T-helper 17 cell (primary cell): ENCODE measurements at places on chromosomes 6 and 20.

DNA sequence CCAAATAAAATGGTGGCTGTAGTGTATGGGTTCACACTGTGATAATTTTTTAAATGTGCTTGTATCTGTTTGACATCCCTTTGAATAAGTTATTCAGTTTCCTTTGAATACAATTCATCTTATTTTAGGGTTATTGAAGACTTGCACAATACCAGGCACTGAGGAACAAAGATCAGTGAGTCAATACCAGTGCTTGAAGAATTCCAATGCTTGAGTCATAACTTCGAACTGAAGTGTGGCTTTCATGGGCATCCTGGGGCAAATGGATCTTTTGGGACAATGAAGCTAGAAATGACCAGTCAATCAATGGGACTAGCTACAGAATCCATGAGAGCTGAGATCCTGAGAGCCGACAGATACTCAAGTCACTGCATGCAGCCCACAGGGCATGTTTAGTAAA is 349.9 kb upstream of the FLRT3 start:
- no peak for DNase-seq

- DNase-seq: no peak
These were observed 57.8 kb upstream of the RREB1 start for GRCh38 chr6:7050004-7050403.

GRCh38 chr6:2617729-2618128 is 133.0 kb downstream of the MYLK4 start:
- no peak for DNase-seq

- no peak for DNase-seq
These were observed at the start of gene DLL1 for GRCh38 chr6:170290296-170291128. Gene DLL1 (minus strand): TSS chr6:170291078. CDS start chr6:170290139, 939 bp downstream.

- no peak for DNase-seq
These were observed 78.6 kb upstream of the AKAP12 start for GRCh38 chr6:151160929-151161757.

GRCh38 chr20:32204205-32205109 is 3.1 kb downstream of the PLAGL2 start:
- DNase-seq: no peak

DNA sequence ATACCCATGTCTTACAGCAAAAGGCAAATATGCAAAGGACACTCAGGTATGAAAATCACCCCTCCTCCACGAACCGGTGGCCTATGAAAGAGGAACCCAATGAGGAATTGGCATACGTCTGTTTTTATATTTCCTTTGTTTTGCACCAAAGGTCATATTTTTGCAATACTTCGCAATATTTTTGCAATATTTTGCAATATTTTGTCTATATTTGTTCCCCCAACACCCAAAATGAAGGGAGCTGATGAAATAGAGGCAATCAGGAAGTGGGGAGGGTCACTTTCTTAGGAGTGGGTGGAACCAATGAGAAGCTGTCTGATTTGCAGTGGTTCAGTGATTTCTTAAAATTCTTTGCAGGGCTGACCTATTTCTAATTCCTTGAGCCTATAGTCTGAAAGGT is 296.8 kb upstream of the TSHZ2 start:
- no peak for DNase-seq

- DNase-seq: no peak
These were observed 870 bp downstream of the PAK5 start for GRCh38 chr20:9838035-9838377.

DNA sequence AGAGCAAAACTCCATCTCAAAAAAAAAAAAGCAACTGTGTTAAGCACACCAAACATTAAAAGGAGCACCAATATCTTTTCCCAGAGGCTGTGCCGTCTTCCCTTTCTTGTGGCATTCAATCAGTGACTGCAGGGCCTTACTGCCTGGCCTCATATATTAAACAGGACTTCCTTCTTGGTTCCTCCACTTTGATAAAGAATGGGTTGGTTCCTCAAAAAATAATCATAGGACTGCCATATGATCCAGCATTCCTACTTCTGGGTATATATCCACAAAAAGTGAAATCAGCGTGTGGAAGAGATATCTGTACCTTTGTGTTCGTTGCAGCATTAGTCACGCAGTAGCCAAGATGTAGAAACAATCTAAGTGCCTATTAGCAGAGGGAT is 40.3 kb upstream of the GFOD1 start:
- no peak for DNase-seq

- no peak for DNase-seq
These were observed 15.5 kb downstream of the MRPL14 start for GRCh38 chr6:44111434-44112417.

GRCh38 chr20:18276821-18277220 is 11.5 kb upstream of the ZNF133 start:
- peak; percentile 21 for DNase-seq

DNA sequence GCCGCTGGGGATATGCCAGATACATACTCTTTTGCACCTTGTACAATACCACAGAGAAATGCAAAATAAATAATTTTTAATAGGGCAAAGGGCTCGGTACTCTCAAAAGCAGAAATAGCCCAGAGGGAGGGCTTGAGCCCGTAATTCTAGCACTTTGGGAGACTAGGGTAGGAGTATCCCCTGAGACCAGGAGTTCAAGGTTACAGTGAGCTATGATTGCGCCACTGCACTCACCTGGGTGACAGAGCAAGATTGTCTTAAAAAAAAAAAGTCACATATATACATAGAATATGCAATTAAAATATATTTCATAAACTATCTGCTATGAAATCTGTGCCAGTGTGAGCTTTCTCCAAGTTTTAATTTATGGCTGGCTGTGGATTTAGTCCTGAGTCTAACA is 818 bp upstream of the TRMT11 start:
- no peak for DNase-seq

DNA sequence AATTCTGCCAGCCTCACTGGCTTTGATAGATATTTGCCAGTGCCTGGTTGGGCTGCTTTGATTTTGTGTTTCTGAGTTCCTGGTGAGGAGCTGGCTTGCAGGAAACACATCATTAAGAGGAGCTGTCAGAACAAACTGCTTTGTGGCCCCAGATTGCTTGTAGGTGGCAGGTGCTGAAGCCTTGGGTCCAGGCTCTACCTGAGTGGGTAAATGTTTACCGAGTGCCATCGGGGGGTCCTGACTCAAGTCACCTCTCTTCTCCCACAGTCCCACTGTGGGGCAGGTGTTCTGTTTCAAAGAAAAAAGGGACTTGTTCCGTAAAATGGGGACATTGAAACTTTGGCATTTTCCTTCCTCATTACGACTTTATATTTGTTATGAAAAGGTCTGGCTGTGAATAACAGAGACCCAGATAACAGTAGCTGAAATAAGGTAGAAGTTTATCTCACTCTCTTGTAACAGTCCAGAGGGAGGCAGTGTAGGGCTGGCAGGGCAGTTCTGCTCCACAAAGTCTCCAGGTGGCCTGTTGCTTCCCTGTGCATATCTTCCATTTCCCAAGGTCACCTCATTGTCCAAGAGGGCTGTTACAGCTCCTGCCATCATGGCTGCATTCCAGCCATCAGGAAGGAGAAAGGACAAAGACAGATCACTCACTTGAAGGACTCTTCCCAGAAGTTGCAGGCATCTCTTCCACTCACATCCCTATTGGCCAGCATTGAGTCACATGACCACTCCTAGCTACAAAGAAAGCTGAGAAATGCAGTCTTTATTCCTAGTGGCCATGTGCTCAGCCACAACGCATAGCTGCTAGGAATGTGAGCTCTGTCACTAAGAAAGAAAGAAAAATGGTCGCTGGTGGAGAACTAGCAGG is 149.9 kb upstream of the KCNG1 start:
- no peak for DNase-seq
